H4 (cell line): ENCODE measurements at places on chromosomes 2 and 18.
A peak's percentile ranks its signal among the peaks of the same experiment; 100 is the strongest.

DNA sequence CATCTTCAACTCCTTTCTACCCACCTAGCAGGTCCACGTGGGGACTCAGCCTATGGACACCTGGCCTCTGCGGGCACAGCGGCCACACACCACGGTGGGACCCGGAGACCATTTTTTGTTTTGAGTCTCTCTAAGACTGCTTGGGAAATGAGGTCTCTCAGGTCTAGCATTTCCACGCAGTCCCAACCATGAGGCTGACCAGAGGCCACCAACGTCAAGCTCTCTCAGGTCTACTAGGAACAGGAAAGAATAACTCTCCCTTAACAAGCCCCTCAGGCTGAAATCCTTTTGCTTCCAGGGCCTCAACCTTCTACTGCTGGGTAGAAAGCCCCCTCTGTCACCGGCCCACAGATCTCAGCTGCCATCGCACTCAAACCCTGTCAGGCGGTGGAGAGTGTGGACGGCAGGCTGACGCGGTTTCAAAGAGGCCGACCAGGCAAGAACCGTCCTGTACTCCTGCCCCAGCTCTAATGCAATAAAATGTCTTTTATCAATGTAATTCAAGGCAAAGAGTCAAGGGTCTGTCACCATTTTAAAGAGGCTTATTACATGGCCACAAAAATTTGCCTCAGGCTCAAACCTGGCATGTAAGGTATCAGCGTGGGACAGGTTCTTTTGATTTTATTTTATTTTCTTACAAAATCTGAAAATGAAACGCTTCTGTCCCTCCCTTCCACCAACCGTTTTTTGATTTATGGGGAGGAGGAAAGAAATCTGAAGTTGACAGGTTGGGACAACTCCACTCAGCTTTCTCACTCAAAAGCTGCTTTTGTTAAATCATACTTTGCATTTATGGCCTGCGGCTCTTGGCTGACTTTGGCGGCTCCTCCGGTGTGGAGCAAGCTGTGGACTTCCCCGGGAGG lies 74.0 kb downstream of the BCL11A start:
- no peak for DNase-seq

GRCh38 chr2:83006961-83007360 lies 1452.1 kb downstream of the SUCLG1 start:
- DNase-seq: no peak

DNA sequence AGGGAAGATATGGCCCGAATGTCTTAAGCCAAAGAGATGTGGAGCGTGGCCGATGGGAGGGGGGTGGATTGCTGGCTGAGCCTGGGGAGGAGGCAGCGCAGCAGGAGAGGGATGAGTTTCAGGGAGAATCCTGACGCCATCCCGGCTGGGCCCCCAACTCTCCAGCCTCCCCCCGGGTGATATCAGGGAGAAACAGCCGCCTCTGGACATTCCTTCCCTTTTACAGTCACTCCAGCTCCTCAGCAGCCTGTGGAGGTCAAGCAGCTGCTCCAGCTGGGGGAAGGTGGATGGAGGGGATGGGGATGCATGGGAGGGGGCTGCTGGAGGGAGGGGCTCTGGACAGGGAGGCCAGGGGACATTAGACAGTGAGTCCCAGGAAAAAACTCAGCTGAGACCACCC lies 9.5 kb upstream of the DES start:
- DNase-seq: no peak

DNA sequence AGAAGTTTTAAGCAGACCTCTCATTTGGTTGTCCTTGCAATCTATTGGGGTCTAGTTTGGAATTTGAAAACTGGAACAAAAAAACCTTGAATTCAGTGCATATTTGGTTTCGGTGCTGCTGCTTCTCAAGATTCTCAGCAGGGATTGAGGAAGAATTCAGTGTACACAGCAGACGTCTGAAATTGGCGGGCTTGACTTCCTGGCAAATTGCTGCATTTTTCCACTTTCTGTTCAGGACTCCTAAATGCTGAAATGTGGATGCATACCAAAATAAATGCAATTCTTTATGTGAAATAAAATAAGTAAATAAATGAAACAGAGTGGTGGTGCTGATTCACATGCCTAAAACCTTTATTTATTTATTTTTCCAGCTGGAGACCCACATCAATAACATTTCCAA lies 332.4 kb upstream of the KYNU start:
- no peak for DNase-seq

DNA sequence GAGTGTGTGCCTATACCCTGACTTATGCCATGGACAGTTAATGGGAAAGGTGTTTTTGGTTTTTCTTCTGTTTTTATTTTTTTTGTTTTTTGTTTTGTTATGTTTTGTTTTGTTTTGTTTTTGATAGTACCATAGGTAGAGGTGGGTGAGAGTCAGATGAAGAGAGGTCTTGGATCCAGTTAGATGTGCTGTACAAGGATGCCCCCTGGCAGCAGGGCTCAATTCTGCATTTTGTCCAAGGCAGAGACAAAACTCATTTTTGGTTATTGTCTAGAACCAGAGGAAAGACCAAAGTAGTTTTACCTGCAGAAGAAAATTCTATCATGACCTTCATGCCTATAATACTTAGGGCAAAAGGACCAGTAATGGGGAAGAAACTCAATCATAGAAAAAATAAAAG lies 48.5 kb downstream of the SLC5A7 start:
- no peak for DNase-seq

DNA sequence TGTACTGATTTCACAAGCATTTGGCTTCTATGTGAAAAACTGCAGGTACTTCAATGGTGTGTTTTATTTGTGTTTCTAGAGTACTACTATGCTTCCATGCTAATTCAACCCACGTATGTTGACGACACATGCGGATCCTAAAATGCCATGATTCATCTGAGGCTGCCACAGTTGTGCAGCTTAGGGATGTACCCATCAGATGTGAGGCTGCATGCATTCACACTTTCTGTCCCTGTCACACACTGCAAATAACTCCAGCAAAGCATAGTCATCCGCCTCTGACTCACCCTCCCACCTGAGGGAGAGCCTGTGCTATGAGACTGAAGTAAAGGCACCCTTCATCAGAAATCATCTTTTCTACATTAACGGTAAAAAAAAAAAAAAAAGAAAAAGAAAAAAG lies 22.1 kb upstream of the SERTAD2 start:
- no peak for DNase-seq

GRCh38 chr2:70460333-70460732 lies 93.3 kb downstream of the TGFA start:
- no peak for DNase-seq

DNA sequence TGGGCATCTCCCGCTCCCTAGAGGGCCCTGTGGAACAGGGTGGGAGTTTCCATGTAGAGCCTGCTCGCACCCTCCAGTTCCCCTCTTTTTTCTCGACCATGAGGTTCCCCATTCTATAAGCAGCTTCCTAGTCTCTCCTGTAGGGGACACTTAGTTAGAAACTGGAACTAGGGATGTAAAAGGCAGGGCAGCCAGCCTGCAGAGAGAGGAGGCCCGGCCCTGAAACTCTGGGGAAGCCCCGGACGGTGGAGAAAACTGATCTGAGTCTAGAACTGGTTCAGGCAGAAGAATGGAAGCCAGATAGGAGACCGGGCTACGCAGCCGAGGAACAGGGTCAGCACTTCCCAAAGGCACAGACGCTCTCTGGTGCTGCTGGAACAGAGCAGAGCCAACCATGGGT lies 51.6 kb upstream of the ATG16L1 start:
- DNase-seq: no peak

DNA sequence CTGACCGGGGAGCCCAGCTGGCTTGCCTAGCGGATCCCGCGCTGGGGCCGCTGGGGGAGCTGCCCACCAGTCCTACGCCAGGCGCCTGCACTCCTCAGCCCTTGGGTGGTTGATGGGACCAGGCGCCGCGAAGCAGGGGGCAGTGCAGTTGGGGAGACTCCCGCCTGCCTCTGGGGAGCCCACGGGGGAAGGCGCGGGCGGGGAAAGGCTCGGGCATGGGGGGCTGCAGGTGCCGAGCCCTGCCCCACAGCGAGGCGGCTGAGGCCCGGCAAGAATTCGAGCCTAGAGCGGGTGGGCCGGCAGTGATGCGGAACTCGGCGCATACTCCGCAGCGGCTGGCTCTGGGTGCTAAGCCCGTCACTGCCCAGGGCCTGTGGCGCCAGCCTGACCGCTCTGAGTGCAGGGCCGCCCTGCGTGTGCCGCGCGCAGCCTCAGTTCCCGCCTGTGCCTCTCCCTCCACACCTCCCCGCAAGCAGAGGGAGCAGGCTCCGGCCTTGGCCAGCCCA lies 249.1 kb upstream of the TEKT4 start:
- DNase-seq: no peak

GRCh38 chr18:32848826-32849225 lies 76.0 kb upstream of the KLHL14 start:
- no peak for DNase-seq

- DNase-seq: no peak
These were observed 50.8 kb downstream of the TRABD2A start for GRCh38 chr2:84830095-84830494.

DNA sequence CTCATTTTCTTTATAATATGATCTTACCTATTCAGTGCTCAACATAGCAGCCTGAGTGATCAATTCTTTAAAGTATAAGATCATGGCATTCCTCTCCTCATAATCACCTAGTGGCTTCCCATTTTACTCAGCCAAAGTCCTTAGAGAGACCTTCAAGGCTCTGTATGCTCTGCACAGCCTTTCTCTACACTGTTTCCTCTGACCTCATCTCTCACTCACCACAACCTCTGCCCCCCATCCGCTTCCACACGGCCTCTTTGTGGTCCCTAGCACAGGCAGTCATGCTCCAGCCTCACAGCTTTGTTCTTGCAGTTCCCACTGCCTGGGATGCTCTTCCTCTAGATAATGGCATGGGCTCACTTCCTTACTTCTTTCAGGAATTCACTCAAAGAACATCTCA lies 109.2 kb downstream of the HIBCH start:
- no peak for DNase-seq

DNA sequence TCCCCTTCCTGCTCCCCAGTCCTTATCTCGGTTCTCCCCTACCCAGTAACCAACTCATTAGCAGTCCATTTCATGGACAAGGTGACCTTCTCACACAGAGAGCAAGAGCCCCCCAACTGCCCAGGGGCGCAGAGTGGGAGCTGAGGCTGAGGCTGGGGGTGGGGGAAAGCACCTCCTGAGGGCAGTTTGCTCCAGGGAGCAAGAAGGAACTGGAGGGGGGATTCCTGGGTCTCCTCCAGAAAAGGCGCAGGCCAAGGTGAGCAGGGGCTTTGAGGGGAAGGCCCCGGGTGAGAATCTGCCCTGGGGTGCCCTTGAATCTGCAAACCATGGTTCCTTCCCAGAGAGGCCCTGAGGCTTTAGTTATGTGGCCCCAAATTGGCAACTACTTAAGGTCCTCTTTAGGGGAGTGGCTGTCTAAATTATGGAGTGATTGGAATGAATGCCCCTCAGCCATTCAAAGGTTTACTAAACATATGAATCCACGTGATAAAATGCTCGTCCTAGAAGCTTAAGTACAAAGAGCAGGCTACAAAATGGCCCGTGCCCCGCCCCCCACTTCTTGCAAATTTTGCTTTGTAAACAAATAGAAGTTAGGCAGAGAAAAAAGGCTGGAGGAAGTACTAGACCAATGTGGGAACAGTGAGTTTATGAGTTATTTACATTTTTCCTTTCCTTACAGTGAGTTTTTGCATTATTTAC lies 123.5 kb upstream of the HS6ST1 start:
- DNase-seq: peak; percentile 34

DNA sequence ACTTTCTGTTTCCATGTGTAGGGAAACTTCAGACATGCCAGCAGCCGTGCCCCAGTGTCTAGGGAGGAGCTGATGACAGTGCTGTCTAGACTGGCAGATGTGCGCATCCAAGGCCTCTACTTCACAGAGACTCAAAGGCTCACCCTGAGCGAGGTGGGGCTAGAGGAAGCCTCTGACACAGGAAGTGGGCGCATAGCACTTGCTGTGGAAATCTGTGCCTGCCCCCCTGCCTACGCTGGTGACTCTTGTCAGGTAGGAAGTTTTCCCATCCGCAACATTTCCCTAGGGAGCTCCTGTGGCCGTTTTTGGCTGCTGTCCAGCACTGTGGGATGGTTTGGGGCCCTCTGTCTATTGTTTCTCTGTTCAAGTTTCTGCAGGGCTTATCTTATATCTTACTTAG lies 143.1 kb upstream of the TTC39C start:
- DNase-seq: peak; percentile 47

- DNase-seq: no peak
These were observed 85.8 kb upstream of the ID2 start for GRCh38 chr2:8595811-8596600.

DNA sequence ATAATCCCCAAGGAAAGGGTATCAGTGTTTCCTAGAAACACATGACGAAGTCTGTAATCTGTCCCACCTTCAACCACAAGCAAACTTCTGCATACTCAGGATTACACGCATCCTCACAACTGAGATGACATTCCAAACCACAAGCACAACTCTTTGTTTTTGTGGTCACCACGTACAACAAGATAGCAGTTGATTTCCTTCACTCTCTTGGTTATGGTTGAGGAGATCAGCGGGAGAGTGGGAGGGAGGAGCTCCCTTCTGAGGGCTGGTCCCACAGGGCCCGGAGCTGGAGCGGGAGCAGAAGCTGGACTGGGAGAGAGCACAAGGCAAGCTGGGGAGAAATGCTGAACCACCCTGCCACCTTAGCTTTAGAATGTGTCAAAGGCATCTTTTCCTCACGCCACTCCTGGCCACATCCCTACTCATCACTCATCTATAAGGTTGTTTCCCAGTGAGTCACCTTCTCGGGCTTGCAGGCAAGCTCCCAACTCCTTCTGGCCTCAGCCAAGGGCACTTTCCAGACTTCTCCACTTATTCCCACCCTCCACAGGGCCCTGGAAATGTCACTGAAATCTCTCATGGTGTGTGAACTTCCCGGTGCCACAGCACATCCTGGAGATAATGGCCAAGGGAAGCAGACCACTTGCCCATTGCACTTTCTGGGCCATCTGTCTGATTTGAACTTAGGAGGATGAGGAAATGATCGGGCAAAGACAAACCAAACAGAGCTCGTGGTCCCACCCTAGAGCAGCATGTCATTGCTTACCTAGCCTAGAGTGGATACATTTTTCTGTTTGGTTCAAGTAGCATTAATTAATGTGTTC lies 98.9 kb upstream of the LGALSL start:
- peak; percentile 52 for DNase-seq

- DNase-seq: peak; percentile 97
These were observed 60.8 kb downstream of the LIMS1 start for GRCh38 chr2:108594982-108595464.

- no peak for DNase-seq
These were observed 1011.8 kb upstream of the CDH2 start for GRCh38 chr18:29188760-29189159.

DNA sequence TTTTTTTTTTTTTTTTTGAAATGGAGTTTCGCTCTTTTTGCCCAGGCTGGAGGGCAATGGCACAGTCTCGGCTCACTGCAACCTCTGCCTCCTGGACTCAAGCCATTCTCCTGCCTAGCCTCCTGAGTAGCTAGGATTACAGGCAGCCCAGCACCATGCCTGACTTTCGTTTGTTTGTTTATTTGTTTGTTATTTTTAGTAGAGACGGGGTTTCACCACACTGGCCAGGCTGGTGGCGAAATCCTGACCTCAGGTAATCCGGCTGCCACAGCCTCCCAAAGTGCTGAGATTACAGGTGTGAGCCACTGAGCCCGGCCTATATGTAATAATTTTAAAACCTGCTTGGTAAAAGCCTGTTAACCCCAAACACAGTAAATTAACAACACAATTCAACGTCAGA lies 435.7 kb downstream of the LRRTM4 start:
- no peak for DNase-seq

GRCh38 chr18:57909620-57910019 lies 106.5 kb upstream of the ATP8B1 start:
- no peak for DNase-seq

GRCh38 chr2:6934345-6934744 lies 17.1 kb downstream of the RNF144A start:
- no peak for DNase-seq

GRCh38 chr2:113138428-113139322 lies 11.3 kb downstream of the IL1RN start:
- DNase-seq: peak; percentile 32
